Endothelial cell (in vitro differentiated cells): ENCODE measurements at places on chromosomes 12 and 14.

- no peak for DNase-seq
Observed at GRCh38 chr12:100234591-100235304, 32.1 kb downstream of the DEPDC4 start.

GRCh38 chr12:104222976-104223375, 7.4 kb downstream of the TXNRD1 start:
- DNase-seq, result no peak

- DNase-seq, result no peak
Observed at GRCh38 chr12:99223579-99223978, 424.0 kb upstream of the GARIN6 start.

DNA sequence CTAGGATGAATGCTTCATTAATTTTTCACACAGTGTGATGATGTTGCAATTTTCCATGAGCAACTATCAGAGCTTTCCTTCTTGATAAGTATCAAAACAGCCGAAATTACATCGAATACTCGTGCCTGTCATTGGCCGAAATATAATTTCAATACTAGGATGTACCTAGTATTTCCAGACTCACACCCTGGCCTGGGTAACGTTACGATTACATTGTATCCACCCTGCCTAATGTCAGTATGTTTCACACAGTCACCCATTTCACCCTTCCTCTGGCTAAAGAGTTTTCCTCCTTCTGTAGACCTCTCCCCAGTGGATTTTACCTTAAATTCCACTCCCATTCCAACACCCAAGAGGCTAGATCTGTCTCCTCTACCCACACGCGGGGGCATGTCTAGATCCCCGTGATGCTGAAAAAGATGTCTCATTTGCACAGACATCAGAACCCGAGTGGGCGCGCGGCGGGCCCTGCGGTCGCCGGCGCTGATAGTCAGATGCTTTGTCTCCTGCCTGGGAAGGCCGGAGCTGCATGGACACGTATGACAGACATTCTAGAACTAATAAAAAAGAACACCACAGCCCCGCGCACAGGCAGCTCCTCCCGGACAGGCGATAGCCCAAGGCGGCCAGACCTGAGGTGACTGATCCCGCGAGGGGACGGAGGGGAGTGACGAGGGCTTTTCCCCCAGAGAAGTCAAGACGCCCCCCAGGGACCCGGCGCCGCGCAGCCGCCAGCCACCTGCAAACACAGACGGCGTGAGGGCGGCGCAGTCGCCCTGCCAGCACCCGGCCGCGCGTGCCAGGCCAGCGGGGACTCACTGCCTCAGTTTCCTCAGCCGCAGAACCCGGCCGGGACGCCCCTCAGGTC, 723 bp downstream of the KIF21A start:
- DNase-seq, result peak; percentile 36

DNA sequence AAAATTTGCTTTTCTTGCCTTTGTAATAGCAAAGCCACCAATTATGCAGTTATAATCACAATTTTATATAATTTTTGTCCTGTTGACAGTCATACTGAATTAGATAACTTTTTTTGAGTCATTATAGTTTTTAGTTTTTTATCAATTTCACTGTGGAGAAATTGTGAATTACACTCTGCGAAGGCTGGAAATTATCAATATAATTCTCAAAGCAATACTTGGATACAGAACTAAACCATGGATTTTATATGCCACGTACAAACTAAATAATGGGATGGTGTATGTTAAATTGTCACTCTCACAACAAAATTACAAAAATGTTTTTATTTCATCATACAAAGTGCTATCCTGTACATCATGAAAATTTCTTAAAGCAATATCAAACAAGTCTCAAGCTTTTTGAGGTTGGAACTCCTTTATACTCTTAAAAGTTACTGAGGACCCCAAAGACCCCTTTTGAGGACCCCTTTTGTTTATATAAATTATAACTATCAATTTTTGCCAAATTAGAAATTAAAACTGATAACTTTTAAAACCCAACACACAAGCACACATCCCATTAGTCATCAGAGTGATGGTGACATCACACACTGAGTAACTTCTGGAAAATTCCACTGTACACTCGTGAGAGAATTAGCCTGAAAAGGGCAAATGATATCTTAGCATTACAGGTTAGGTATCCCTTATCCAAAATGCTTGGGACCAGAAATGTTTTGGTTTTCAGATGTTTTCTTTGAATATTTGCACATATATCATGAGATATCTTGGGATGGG, 19.8 kb upstream of the AQP2 start:
- DNase-seq, result no peak

GRCh38 chr14:51080645-51081044, 14.3 kb downstream of the TRIM9 start:
- no peak for DNase-seq

DNA sequence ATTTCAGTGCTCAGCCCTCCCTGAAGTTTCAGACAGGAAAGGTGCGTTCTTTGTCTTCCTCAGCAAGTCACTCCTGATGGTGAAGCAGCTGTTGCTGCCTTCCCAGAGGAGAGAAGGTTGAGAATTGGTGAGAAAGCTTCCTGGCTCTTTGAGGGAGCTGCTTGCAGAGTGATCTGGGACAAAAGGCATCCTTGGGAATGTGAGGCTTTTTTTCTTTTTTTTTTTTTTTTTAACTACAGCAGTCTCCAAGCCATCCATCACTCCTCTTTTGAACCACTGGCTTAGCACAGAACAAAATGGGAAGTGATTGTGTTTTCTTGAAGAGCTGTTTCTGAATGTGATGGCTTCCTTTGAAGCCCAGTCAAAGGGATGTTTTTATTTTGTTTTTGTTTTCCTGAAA, 120.4 kb upstream of the LRIG3 start:
- peak; percentile 27 for DNase-seq

GRCh38 chr12:23368590-23368989, 580.9 kb downstream of the SOX5 start:
- no peak for DNase-seq

DNA sequence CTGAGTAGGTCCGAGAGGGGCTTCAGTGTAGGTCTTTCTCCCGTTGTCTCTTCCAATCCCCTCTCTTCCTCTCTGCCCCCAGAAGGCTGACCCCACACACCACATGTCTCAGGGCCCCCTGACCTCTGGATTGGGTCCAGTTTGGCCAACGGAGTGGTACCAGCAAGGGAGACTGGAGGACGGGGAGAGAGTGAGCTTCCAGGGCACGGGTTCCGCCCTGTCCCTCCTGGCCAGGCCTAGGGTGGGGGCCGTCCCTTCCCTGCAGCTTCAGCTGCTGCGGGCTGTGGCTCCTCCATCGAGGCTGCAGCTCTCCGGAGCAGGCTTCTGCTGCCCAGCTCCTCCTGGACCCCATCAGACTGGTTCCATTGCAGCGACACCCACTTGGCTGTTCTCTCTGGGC, 17.4 kb downstream of the FZD10 start:
- DNase-seq, result no peak

DNA sequence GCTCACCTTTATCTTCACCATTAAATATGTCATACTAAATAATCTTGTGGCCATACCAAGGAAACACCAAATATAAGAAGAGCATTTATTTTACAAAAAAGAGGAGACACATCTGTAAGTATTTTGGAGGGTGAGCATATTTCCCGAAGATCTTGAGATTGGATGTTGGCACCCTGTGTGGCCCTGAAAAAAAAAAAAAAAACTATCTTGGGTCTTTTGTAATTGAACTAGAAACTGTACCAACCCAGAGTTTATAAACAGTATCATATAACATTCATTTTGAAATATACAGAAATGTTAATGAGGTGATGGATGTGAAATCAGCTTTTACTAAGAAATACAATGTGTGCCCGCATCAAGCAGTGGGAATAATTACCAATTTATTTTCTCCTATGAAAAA, 104.0 kb upstream of the FRMD6 start:
- DNase-seq, result no peak

GRCh38 chr12:108572166-108572790, 9.9 kb downstream of the ISCU start:
- DNase-seq, result no peak

DNA sequence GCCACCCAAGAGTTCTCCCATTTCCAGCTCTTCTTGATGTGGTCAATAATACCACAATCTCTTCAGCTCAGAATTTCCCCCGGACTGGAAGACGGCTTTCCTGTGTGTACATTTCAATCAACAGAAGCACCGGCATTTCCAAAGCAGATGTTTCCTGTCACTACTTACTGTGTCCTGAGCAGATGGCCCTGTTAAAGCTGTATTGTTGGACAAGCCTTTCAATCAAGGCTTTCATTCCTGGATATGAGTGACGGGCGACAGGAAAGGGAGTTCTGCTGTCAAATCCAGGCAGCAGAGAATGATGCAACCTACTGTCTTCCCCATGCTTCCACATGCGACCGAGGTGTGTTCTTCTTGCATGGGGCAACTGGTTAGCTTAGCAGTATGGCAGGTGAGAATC, 76.4 kb upstream of the CCDC60 start:
- peak; percentile 54 for DNase-seq

- DNase-seq, result no peak
Observed at GRCh38 chr12:7161811-7162210, 27.7 kb upstream of the PEX5 start.

DNA sequence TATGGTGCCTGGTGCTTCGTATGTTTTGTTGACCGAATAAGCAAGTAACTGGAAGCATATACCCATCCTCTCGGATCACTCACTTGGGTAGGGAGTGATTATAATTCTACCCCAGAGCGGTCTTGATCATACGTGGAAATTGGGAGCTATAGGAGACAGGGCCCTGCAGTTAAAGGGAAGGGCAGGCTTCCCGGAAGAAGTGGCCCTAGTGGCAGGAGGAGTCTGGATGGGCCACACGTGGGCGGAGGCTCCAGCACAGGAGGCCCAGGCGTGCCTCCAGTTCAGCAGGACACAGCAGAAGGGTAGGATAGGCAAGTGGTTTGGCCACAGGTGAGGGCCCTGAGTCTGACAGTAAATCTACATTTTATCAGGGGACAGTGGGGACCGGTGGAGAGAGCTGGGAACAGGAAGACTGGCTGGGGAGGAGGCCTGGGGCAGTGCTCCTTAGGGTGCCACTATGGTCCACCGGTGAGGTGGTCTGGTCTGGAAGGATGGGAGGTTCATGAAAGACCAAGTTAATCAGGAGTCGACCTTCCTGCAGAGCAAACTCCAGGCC, 23.5 kb upstream of the YY1 start:
- no peak for DNase-seq

DNA sequence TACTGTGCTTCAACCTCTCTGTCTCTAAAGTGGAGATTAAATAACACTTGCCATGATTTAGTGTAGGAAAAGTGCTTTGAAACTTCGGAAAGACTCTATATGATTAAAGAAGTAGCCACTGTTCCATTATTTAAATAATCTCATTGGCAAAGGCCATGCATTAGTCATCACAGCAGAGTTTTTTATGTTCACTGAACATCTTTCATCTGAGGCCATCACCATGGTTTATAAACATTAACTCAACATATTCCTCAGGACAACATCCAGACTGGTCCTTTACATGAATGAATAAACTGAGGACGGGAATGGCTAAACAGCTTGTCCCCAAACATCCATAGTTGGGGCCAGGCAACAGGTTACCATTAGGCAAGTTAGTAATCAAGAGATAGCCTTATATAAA, 124.6 kb upstream of the FRMD6 start:
- DNase-seq, result no peak

DNA sequence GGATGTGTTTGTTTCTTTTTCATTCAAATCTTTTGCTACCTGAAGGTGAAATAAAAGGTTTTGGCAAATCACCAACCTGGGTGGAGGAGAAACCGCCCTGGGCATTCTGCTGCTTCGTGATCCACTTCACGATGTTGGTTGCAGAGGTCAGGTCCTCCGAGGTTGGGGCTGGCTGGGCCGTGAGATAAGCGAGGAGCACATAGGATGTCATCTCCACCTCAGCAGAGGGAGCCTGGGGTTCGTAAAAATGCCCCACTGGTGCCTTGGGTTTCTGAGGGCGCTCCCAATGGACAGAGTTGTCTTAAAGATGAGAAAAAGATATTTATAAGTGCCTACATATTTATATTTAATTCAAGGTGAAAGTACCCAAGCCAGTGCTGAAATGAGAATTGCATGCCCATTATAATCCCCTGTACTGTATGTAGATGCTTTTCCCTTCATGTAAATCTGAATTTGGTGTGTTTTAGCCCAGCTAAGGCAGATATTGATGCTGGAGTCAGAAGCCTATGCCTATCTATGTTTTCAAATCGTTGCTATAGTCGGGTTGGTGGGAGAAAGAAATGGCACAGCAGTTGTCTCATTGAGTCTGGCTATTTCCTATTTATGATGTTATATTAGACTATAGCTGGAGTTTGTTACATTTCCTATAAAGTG, 41.1 kb downstream of the A2M start:
- no peak for DNase-seq

DNA sequence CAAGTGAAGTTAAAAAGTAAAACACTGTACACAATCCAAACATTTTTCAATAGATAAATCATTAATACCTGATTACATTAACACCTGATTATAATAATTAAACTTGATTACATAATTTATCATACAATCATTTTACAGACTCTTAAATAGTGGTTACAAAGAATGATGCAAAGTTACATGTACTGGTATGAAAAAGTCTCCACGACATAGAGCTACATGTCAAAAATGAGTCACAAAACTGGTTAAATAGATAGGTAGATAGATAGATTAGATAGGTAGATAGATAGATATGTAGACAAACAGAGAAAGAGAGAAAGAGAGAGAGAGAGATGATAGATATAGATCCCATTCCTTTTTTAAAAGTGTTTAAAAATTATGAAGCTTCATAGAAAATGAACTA, 109.2 kb downstream of the NUAK1 start:
- DNase-seq, result no peak

- DNase-seq, result no peak
Observed at GRCh38 chr12:26106347-26106746, 18.5 kb downstream of the BHLHE41 start.

GRCh38 chr12:2466211-2466610, 328.6 kb upstream of the FKBP4 start:
- DNase-seq, result no peak

GRCh38 chr12:48122065-48122834, 3.1 kb downstream of the PFKM start:
- DNase-seq, result no peak

GRCh38 chr14:75125617-75126016, 1.2 kb downstream of the NEK9 start:
- DNase-seq, result no peak

DNA sequence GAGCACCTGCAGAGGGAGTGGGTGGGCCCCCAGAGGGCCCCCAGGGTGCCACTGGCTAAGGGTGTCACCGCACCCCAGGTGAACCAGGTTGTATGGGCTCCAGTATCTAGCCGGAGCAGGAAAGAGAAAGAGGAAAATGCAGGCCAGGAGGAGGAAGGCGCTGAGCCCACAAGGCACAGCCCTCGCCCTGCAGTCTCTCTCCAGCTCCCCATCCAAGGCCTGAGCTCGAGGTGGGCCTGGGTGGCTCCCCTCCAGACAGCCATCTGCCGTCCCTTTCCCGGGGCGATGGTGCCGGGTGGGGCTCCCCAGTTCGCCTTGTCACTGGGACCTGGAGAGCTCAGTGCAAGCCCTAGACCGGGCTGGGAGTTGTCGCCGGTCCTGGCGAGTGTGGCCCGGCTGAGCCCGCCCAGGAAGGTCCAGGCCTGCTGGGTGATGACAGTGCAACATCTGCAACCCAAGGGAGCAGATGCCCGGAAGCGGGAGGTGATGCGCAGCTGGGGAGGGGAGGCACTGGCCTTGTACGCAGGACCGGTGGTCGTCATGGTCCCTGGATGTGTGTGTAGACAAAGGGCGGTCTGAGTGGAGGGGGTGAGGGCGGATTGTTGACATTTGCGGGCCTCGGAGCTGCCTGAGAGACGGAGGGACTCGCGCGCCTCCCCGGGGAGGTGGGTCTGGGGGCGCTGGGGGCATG, 716 bp downstream of the TMEM179 start:
- DNase-seq, result peak; percentile 8
